Thoracic aorta (tissue), 2 donors: ENCODE measurements at places on chromosomes 13 and 19. TPM values are rescaled to one million over a fixed set of nuclear protein-coding genes. Genes with fewer than 3 reads are reported as not detected.

Gene KLHL1
- total RNA-seq: not detected

Gene YJEFN3
- total RNA-seq: 2.0 TPM

Gene IZUMO4
- total RNA-seq: 3.1 TPM

Gene F10
- 25.5 TPM for total RNA-seq

Gene CADM4
- total RNA-seq: 5.6 TPM

Gene CBY2
- not detected for total RNA-seq

Gene IGFL1
- not detected for total RNA-seq

Gene SPACA4
- total RNA-seq: not detected

Gene SULT2B1
- not detected for total RNA-seq

Gene PCP2
- not detected for total RNA-seq

Gene SELENOV
- total RNA-seq: not detected

Gene PNMA8A
- 5.1 TPM for total RNA-seq

Gene NOVA2
- 6.4 TPM for total RNA-seq

Gene ELSPBP1
- not detected for total RNA-seq

Gene TEX101
- not detected for total RNA-seq

Gene NDUFA13
- 60.8 TPM for total RNA-seq

Gene ZNF296
- total RNA-seq: 1.8 TPM

Gene PRR19
- total RNA-seq: not detected

Gene ONECUT3
- not detected for total RNA-seq

Gene S1PR2
- 8.3 TPM for total RNA-seq

Gene FAM83E
- not detected for total RNA-seq

Gene PDX1
- not detected for total RNA-seq

Gene ZNF100
- total RNA-seq: 9.1 TPM

Gene PPP1R13L
- 112 TPM for total RNA-seq

Gene SOX1
- total RNA-seq: not detected

Gene BEST2
- not detected for total RNA-seq

Gene S1PR5
- total RNA-seq: 2.4 TPM

Gene ODAD3
- 2.0 TPM for total RNA-seq

Gene APOC4
- not detected for total RNA-seq

Gene PGLYRP1
- total RNA-seq: not detected

Gene CLIP3
- total RNA-seq: 29.0 TPM

Gene CKM
- 3.0 TPM for total RNA-seq

Gene SIGLEC14
- total RNA-seq: 4.6 TPM

Gene GNG7
- total RNA-seq: 3.2 TPM

Gene KLK7
- not detected for total RNA-seq

Gene FXYD1
- 50.7 TPM for total RNA-seq

Gene ZNF256
- total RNA-seq: 7.6 TPM

Gene MRPL57
- total RNA-seq: 30.3 TPM

Gene ZNF222
- 4.7 TPM for total RNA-seq

Gene ADGRE2
- total RNA-seq: 8.3 TPM

Gene WDR62
- total RNA-seq: 1.2 TPM

Gene TGFBR3L
- total RNA-seq: not detected

Gene SLC25A23
- 97.1 TPM for total RNA-seq

Gene GAPDHS
- not detected for total RNA-seq

Gene SLITRK5
- total RNA-seq: 0.56 TPM

Gene NLRP9
- total RNA-seq: not detected

Gene IRGC
- not detected for total RNA-seq

Gene ZNF549
- 8.3 TPM for total RNA-seq
